Upper lobe of left lung (tissue), 6 donors: ENCODE measurements at places on chromosomes 3 and 15. TPM values are rescaled to one million over a fixed set of nuclear protein-coding genes. Genes with fewer than 3 reads are reported as not detected.

GRCh38 chr15:65466901-65467300 lies 44.2 kb upstream of the IGDCC4 start:
- DNase-seq = no peak
- no peak overlapping the region for H3K27ac ChIP-seq
- H3K4me3 ChIP-seq = no peak overlapping the region
- no peaks in the 10 kb centered on the region for H3K4me1 ChIP-seq

GRCh38 chr3:153856932-153857331 lies 264.3 kb upstream of the ARHGEF26 start:
- H3K27me3 ChIP-seq = no peaks in the 10 kb centered on the region
- H3K4me1 ChIP-seq = no peaks in the 10 kb centered on the region
- DNase-seq = no peak
- H3K36me3 ChIP-seq = no peaks in the 10 kb centered on the region
- H3K27ac ChIP-seq = no peak overlapping the region

SLC22A13 gene
- 0.27 TPM for total RNA-seq

- no peaks in the 10 kb centered on the region for H3K36me3 ChIP-seq
- H3K4me3 ChIP-seq = no peak overlapping the region
- peaks cover 5% of the 10 kb centered on the region for H3K4me1 ChIP-seq
These were observed 85.7 kb downstream of the RARB start for GRCh38 chr3:25513642-25514266.

DNA sequence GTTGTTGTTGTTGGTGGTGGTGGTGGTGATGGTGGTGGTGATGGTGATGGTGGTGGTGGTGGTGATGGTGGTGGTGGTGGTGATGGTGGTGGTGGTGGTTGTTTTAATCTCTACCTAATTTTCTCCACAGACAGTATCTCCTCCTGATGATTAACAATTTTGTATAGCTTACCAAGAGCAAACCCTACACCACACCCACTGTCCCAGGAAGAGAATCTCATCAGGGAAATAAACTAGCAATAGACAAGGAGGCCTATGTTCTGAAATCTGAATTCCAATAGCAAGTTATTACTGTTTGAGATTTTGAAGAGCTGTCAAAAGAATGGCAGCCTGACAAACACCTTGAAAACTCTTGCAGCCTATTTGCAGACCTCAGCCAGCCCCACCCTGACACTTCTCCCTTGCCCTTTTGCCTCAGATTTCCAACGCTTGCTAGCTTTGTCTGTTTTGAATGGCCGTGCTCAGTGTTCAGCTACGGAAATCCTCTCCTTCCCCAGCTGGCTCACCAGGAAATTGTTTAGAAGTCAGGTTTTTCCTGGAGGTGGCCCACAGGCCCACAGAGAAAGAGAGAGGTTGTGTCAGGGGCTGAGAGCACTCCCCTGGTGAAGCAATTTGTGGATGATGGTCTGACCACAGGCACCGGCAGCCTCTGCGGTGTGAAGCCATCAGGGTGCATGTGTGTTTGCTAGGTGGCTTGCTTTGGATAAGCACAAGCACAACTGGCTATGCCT lies 101.6 kb downstream of the MAGI1 start:
- peak; percentile 31 for DNase-seq
- no peaks in the 10 kb centered on the region for H3K27me3 ChIP-seq
- peak overlapping the region; percentile 62 for H3K27ac ChIP-seq
- no peaks in the 10 kb centered on the region for H3K36me3 ChIP-seq
- peaks cover 10% of the 10 kb centered on the region for H3K4me1 ChIP-seq
- H3K4me3 ChIP-seq = no peak overlapping the region

C15orf62 gene
- 1.2 TPM for total RNA-seq

PRR23B gene
- not detected for total RNA-seq

CERS3 gene
- total RNA-seq = not detected

ISG20 gene
- 41.3 TPM for total RNA-seq
